ENCODE measurements at places on chromosomes 2 and 18. TPM values are rescaled to one million over a fixed set of nuclear protein-coding genes. Genes with fewer than 3 reads are reported as not detected.

Gene RRM2
- total RNA-seq = 62.5 TPM

Gene ALPP
- total RNA-seq = not detected

Gene GMCL1
- total RNA-seq = 13.0 TPM

Gene GPR155
- 2.2 TPM for total RNA-seq

Gene WIPF1
- total RNA-seq = 2.3 TPM

Measured in NCI-H460 (cell line).